ENCODE measurements at places on chromosomes 5 and 9.
A peak's percentile ranks its signal among the peaks of the same experiment; 100 is the strongest.

GRCh38 chr5:116898917-116899316, 324.3 kb upstream of the SEMA6A start:
- DNase-seq, result no peak

DNA sequence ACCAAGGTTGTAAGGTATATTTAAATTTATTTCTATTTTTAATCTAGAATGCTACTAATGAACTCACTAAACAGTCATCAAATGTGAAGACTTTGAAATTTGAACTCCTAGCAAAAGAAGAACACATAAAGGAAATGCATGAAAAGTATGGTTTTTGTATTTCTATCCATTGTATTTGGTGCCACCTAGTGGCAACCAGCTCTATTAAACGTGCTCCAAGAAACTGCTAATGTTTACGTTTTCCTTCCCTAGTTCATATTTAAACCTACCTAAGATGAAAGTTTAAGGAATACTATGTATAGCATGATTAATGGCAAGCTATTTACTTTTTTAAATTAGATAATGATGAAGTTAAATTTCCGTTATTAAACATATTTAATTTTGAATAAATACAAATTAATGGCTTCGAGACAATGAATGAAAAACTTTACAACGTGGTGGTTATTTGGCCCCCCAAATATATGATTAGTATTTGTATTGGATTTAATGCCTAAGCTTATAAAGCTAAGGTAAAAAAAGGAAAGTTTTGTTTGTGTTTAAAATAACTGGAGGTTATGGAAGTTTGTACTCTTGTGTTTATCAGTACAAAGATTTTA, 115.9 kb upstream of the SH3GL2 start:
- DNase-seq, result peak; percentile 65

DNA sequence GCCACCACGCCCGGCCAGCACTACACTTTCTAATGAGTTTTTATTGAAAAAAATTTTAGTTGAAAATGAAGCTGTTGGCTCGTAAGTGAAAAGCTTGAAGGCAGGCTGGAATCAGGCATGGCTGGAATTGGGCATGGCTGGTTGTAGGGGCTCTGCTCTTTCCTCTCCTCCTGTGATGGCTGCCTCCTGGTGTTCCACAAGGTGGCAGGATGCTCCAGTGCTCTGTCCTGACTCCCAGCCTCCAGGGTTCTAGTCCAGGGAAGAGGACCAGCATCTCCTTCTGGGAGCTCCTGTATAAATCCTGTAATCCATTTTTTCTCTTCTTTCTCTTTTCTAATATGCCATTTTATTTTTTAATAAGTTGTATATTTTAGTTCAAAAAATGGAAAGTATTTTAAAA, 57.2 kb upstream of the DHFR start:
- DNase-seq, result peak; percentile 9

- DNase-seq, result no peak
These were observed 1985.2 kb upstream of the CDH9 start for GRCh38 chr5:29023541-29023940.

GRCh38 chr5:103232393-103232999, 26.1 kb upstream of the MACIR start:
- DNase-seq, result peak; percentile 47

DNA sequence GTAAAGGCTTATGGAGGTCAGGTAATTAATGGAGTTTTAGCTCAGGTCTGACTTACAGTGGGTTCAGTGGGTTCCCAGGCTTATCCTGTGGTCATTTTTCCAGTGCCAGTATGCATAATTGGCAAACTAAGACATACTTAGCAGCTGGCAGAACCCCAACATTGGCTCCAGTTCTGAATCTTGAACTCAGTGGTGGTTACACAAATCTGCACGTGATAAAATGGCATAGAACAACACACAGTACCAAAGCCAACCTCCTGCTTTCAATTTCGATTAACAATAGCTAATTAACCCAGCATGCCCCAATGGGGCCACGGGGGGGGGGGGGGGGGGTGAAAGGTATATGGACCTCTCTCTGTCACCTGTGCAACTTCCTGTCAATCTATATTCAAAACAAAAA, 19.0 kb upstream of the BARX1 start:
- peak; percentile 37 for DNase-seq

- DNase-seq, result peak; percentile 55
These were observed 1.8 kb downstream of the LPCAT1 start for GRCh38 chr5:1521671-1522600.

DNA sequence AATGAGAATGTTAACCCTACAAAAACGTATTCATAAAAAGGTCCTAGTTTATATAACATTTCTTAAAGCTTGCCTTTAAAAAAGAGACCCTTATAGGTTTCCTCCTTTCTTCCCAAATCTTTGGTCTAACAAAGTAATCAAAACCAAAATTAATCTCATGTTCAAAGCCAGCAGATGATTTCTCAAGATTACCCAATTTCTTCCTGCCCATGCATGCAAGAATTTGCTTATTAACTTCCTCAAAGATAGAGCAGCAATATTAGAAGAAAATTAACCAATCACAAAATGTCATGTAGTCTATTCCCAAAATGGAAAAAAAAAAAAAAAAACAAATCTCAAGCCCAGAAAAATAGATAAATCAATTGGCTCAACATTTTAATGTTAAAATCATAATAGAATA, 114.9 kb downstream of the MLLT3 start:
- DNase-seq, result peak; percentile 11

- peak; percentile 9 for DNase-seq
These were observed 126.2 kb upstream of the PLCXD3 start for GRCh38 chr5:41636605-41637004.

DNA sequence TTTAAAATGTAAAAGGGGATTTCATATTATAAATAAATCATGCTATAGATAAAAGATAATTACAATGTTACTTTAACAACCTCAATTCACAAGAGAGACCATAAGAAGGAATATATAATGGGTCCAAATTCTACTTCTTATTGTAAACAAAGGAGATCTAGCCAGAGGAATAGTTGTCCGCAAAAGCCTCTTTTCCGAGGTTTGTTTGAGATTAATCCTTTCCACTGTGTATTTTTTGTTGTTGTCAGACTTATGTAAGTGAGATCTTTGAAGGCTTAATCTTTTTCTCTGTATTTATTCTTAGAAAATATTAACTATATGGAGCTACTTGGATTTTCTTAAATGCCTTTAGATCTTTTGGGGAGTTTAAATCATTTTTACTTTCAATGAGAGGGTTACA, 1299.3 kb upstream of the WWC1 start:
- no peak for DNase-seq

DNA sequence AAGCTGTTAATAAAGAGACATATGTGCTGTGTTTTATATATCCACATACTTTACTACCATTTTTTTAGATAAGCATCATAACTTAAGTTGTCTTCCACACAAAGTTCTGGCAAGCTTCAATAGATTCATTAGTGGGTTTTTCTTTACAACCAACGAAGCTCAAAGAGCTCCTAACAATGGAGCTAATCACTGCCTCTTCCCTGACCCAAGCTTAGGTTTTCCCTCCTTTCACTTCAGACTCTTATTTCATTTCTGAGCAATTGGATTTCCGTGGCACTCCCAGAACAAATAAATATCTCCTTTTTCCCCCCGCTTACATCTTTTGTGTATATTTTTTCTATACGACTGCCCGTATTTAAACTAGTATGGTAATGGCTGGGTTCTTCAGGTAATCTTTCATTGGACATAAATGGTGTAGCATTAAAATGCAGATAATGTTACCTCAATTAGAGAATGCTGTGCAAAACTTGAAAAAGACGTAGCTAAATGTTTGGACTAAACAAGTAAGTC, 275.5 kb upstream of the TMEM161B start:
- DNase-seq, result no peak

- DNase-seq, result no peak
These were observed 18.4 kb upstream of the SPINK4 start for GRCh38 chr9:33221568-33221884.

DNA sequence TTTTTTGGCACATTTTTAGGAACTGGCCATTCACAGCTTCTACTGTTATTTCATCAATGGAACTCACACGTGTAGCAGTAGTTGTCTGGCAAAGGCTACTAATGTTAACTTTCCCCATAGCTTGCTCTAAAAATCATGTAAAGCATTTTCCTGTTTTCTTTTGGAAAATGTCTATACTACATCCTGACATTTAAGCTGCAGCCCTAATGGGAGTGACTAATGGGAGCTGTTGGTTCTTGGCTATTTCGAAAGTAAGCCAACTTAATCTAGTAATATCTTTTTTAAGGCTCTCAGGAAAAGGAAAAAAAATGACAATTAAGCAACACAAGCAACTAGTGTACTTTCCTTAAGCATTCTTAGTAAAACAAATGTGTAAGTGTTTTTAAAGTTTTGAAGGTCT, 169.2 kb downstream of the SLC12A2 start:
- no peak for DNase-seq

DNA sequence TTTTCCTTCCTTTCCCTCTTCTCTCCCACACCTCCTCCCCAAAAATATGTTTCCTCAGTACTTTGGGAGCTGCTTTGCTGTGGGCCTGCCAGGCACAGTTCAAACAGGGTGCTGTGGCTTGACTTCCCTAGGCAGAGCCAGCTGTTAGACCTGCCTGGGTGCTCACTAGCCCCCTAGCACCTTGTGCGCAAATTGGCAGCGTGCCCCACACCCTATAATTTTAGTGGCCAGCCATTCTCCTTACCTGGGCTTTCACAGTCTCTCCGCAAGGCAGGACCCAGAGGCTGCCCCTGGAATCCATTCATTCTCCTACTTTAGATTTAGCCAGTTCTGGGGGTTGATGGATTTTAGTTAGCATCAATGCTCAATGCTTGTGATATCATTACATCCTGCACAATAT, 72.3 kb downstream of the ANGPTL2 start:
- no peak for DNase-seq

DNA sequence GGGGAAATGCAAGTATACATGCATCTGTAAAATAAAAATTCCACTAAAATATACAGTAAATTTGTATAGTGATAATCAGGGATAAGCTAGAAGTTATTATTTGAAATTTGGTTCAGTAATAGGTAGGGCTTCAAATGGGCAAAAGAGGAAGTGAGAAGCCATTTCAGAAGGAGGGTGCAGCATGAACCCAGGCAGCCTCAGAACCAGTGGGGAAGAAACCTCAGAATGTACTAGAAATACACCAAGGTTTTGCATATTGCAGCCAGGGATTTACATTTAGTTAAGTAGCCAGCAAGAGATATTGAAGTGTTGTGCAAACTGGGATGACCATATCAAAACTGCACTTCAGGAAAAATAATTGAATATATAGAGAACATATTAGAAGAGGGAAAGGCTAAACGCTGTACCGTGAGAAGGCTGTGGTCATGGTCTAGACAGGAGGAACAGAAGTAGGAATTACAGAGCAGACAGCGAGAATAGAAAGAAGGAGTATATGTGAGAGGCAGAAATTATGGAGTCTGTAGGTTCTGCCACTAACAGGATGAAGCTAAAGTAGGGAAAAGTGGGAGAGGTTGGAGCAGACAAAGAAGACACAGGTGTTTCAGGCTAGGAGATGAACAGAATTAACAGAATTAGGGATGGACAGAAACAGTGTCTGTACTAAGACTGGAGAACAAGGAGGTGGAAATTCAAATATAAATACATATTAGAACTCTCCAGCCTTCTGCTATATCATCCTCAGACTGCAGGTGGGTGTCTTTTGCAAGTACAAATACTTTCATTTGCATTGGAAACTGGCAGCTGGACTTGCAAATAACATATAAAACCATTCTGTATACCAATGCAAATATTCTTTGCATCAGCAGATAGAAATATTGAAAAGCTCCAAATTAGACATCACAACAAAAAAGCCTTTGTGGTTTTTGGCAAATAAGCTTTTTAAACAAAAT, 335.6 kb downstream of the ZNF608 start:
- no peak for DNase-seq

GRCh38 chr9:126809068-126809467, 4.2 kb downstream of the ZBTB43 start:
- DNase-seq, result peak; percentile 23

GRCh38 chr9:114278881-114279570, 43.9 kb upstream of the ORM1 start:
- peak; percentile 65 for DNase-seq

DNA sequence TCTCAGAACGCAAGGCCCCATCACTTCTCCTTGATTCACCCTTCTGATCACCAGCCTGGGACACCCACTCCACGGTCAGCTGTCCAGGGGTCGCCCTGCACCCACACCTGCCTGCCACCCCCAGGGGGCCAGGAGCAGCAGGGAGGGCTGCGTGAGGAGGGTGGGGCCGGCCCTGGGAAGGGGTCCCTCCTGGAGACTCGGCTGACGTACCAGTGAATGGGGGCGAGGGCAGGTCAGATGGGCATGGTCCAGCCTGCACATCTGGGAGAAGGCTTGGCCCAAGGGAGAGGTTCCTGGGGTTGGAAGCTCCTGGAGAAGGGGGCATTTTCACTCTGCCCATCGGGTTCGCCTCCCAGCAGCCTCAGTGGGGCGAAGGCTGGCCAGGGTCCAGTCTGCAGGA, 21.8 kb upstream of the SARDH start:
- no peak for DNase-seq

- DNase-seq, result peak; percentile 70
These were observed 92.2 kb upstream of the CKMT2 start for GRCh38 chr5:81140943-81141342.

GRCh38 chr9:105667867-105668266, 5.6 kb downstream of the TAL2 start:
- DNase-seq, result no peak

DNA sequence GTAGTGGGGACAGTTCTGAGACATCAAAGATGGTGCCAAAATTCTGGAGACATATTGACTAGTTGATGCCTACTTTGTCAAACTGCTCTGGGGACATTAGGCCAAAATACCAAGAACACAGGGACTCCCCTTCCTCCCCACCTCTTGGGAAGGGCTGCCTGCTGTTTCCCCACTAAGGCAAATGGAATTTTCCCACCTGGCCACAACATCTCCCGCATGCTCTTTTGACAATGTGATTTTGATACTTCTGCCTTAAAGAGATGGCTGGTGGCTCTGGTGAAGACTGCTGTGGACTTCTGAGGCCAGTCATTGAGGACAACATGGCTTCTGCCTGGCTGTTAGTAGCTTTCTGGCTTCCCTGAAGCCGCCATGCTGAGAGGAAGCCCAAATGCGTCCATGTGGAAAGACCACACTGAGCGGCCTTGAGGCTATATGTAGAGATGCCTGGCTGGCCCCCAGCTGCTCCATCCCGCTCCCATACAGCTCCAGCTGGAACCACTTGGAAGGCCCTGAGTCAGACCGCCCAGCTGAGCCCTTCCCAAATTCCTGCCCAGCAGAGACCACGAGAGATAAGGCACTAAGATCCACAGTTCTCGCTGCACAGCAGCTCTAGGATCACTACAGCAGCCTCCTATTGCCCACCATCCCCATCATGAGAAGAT, 226.7 kb downstream of the SYK start:
- DNase-seq, result no peak

DNA sequence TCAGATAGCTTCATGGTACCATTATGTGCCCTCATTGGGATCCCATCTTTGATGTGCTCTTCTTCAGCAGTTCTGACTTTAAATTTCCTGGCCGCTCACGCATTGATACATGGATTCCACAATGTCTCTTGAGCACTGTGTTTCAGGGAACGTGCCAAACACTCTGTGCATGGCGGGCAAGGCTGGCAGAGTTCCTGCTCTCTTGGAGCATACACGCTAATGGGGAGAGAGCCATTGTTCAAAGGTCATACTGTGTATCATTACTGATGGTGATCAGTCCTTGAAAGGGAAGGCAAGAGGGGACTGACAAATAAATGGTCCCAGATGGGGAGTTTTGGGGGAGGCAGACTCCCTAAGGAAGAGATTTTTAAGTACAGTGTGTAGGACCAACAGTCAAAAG, 52.3 kb downstream of the AMBP start:
- no peak for DNase-seq

Data from AG10803 (cell line).